NCI-H1048 (cell line): ENCODE measurements at places on chromosomes 3 and 15.

- DNase-seq = no peak
Observed at GRCh38 chr15:70478251-70478990, 284.9 kb downstream of the UACA start.

DNA sequence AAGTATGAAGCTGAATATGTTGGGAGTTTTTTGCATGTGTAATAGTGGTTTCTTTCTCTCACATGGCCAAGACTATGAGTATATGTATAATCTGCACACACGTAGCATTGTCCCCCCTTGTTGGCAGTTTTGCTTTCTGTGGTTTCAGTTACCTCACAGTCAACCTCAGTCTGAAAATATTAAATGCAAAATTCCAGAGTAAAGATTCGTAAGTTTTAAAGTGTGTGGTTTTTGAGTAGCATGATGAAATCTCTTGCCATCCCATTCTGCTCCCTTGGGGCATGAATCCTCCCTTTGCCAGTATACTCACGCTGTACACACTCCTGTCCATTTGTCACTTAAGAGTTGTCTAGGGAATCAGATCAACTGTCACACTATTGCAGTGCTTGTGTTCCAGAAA lies 742.0 kb upstream of the CCDC54 start:
- no peak for DNase-seq

DNA sequence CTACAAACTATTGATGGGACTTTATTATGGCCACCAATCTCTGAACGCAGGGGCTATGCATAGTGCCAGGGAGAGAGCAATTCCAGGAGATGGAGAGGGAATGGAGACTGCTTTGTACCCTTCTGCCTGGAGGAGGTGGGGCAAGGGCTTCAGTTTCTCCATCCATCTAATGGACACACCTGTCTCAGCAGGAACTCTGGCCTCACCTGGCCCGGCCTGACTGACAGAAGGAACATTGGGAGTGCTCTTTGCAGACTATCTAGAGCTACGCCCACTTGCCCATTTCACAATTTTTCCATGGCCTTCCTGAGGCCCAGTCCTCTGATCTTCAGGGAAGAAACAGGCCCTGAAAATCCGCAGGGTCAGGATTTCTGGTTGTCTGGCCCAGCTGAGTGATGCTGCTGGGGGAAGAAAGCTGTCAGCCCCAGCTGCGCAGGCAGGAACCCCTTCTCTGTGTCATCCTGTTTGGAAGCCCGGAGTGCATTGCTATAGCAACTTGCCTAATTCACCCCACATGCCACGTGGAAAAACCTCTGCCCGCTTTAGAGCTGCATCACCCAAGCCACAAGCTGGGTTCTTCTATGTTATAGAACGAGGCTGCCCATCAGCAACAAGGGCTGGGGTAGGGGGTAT lies 6.4 kb downstream of the ITGA11 start:
- no peak for DNase-seq

- no peak for DNase-seq
Observed at GRCh38 chr3:118778201-118778600, 256.4 kb downstream of the IGSF11 start.

DNA sequence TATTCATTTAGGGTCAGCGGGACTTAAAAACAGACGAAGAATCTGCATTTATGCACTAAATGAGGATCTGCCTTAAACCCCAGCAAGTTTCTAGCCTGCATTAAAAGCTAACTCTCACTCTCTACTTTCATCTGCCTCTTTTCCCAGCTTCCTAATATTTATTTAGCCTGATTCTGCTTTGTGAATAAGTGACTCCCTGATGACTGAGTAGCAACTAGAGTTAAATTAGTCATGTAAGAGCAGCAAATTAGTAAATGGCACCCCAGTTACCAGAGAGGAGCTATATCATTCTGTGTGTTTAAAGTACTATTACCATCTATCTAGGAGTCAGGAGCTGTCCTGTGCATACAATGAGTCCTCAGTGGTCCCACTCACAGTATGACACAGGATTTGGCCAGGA lies 391.0 kb upstream of the RORA start:
- DNase-seq = no peak

GRCh38 chr3:113626503-113627371 lies 69.7 kb downstream of the USF3 start:
- no peak for DNase-seq

DNA sequence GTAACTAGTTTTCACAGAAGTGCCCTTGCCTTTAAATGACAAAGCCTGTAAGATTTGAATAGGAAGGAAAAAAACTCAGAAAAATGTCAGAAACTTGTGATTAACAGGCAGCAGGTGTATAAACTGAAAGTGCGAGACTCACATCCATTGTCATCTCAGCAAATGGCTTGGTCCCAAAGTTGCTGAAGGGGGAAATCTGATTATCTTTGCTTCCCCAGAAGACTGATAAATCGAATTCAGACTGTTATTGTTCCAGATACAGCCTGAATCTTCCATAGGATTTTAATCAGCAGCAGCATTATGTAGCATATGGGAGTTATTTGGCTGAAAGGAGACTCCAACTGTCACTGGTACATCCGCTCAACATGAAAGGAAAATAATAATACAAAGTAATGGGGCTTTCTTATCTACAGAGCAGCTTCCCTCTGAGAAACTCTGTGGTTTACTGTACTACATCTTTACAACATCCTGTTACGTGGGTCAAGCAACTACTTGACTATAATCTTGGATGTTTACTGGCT lies 550.4 kb upstream of the CCDC54 start:
- DNase-seq = no peak

DNA sequence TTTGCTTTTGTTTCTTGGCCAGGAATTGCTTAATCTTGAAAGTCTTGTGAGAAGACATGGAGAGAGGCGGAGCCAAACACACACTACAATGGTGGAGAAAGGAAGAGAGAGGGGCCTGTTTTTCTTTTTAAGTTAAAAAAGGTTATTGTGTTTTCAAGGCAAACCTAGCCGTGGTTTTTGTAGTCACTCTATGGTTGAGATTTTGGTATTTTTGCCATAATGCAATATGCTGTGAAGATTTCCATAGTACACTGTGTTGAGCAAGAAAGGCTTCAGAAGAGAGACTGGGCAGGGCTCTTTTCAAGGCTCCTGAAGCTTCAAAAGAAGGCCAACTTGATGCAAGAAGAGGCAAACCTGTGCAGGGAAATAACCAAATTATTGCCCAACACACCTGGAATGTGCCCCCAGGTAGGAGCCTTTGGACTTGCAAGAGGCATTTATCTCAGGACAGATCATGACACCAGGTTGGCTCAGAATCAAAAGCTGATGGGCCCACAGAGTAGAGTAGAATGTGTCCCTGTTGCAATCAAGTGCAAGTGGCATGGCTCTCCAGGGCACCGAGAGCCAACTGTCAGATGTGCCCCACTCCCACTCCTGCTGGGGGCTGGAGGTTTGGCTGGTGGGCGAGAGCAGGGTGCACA lies 22.1 kb downstream of the AMOTL2 start:
- DNase-seq = no peak

- DNase-seq = no peak
Observed at GRCh38 chr15:60507596-60508424, 28.9 kb upstream of the ICE2 start.

GRCh38 chr3:132912416-132912753 lies 125.8 kb upstream of the TMEM108 start:
- DNase-seq = no peak

DNA sequence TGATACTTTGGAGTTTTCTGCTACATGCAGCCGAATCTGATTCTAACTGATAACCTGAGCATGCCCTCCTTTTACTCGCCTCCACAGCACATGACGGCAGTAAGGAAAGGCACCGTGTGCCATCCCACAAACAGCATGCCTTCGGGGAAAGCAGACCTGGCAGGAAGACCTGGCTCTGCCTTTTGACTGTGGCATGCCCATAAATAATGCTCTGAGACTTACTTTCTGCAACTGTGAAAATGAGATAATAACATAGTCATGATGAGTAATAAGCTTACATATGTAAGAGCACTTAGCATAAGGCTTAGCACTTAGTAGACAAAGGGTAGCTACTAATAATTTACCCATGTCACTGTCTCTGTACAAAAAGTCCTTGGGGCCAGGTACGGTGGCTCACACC lies 32.9 kb downstream of the MTHFS start:
- DNase-seq = no peak

DNA sequence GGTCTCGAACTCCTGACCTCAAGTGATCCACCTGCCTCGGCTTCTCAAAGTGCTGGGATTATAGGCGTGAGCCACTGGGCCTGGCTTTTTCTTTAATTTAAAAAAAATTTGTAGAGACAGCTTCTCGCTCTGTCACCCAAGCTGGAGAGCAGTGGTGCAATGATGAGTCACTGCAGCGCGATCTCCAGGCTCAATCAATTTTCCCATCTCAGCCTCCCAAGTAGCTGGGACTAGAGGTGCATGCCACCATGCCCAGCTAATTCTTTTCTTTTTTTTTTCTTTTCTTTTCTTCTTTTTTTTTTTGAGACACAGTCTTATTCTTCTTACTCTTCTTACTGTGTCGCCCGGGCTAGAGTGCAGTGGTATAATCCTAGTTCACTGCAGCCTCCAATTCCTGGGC lies 19.8 kb downstream of the TUBGCP4 start:
- DNase-seq = no peak

- no peak for DNase-seq
Observed at GRCh38 chr3:144491333-144491732, 519.7 kb downstream of the DIPK2A start.

- no peak for DNase-seq
Observed at GRCh38 chr3:113968986-113969385, 21.2 kb downstream of the ZDHHC23 start.

GRCh38 chr3:157335233-157336076 lies 101.2 kb upstream of the PTX3 start:
- DNase-seq = no peak

DNA sequence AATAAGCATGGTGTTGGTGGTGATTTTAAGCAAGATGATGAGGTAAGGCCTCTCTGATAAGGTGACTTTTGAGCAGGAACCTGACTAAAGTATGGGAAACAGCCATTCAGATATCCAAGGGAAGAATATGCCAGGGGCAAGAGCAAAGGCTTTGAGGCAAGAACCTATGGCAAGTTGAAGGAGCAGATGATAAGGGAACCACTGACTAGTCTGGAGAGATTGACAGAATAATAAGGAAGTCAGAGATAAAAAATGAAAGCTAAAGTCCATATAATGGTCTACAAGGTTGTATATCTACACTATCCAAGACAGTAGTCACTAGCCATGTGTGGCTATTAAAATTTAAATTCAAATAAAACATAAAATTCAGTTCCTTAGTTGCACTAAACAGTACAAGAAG lies 2.5 kb upstream of the C3orf38 start:
- DNase-seq = no peak

DNA sequence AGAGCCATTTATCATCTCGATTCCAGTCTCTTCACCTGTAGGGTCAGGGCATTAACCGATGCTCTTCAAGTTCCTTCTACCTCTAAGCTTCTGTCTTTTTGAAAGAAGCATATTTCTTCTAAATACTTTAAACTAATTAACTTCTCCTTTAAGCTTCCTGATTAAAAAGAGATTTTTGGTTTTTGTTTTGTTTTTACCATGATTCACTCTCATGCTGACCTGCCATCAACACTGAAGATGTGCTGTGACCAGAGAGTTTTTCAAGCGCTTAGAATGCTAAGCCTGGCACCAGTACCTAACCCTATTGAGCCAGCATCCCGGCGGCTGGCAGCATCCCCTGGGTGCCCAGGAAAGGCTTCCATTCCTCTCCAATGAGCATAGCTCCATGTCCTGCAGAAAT lies 89.3 kb downstream of the FOXP1 start:
- no peak for DNase-seq

DNA sequence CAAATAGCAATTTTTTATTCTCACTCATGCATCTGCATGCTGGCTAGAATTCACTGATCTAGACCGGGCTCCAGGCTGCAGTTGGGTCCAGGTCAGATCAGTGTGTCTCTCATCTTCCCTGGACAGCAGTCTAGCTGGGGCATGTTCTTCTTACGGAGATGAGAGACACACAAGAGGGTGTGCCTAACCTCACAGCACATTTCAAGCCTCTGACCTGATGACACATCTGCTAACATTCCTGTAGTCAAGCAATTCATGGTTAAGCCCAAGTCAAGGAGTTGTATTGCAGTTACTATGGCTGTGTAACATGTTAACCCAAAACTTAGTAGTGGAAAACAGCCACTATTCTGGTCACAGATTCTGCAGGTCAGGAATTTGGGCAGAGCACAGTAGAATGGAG lies 13.1 kb downstream of the BSN start:
- DNase-seq = no peak

DNA sequence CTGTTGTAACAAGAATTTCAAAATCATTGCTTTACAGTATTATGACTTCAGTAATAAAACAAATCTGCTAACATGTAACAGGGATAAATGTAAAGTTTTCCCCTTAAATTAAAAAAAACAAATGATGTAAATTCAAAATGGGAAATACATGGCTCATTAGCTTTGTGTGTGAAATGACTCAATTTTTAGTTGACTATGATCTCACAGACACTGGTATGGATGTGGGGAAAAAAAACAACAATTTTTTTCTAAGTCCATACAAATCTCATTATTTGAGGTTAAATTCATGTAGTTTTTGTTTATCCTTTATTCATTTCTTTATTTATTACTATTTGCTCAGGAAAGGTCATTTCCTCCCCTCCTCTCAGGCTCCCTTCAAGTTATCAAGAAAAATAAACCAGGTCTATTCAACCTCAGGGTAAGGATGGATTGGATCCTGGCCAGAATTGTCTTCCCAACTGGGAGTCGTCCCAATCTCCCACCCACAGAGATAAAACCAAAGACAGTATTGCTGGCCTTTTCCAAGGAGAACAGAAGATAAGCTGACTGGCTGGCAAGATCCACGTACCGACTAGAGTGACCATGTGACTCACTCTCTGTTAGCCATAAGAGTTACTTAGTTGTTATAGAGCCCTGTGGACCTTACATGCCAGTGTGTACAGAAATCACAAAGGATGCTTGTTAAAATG lies 373.3 kb downstream of the GAP43 start:
- DNase-seq = no peak

GRCh38 chr3:158210067-158210466 lies 100.2 kb downstream of the RSRC1 start:
- no peak for DNase-seq

DNA sequence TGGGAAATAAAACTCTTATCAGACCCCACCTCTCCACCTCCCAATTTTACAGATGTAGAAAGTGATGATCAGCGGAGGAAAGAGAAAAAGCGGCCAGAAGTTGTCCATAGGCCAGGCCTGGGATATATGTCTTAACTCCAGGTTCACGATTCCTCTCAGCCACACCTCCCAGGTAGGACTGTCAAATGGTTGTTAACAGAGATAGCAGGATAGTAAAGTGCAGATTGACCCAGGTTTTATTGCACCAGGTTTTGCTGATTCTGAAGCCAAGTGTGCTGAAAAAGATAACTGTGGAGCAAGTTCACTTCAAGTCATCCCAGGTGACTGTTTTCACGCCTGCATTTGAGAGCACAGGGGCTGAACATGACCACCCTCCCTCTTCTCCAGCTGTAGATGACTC lies 36.1 kb downstream of the LSM3 start:
- no peak for DNase-seq

GRCh38 chr3:186787642-186788481 lies 4.5 kb downstream of the EIF4A2 start:
- no peak for DNase-seq

DNA sequence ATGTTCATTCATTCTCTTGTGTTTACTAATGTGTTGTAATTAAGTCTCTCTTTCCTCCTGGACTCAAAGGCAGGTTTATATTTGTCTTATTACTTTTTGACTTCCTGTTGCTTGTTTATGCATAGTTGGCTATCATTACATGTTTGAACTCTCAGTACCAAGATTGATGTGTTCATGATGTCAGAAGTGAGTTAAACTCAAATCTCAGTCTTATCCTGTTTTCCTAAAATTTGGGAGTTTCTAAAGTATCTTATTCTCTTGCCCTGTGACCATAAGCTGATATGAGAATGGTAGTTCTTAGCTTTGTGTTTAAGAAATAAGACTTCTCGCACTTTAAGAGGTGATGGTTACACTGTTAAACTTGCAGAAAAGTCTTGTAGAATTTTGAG lies 5.2 kb downstream of the GLCE start:
- no peak for DNase-seq
